Stimulated activated CD4-positive, alpha-beta T cell treated with anti-CD3 and anti-CD28 coated beads, Interleukin-1b, Interleukin-23, amount 100 ng/mL, for 1 hour (primary cell): ENCODE measurements at places on chromosomes 2 and 18.

- no peak for DNase-seq
Observed at GRCh38 chr2:138239902-138240491, 261.6 kb upstream of the SPOPL start.

GRCh38 chr2:60553495-60554073 is at the start of gene BCL11A:
BCL11A (minus strand) TSS chr2:60553654; CDS start chr2:60553270, 384 bp downstream.
- DNase-seq: no peak

- no peak for DNase-seq
Observed at GRCh38 chr2:105085525-105085924, 47.7 kb downstream of the MRPS9 start.

DNA sequence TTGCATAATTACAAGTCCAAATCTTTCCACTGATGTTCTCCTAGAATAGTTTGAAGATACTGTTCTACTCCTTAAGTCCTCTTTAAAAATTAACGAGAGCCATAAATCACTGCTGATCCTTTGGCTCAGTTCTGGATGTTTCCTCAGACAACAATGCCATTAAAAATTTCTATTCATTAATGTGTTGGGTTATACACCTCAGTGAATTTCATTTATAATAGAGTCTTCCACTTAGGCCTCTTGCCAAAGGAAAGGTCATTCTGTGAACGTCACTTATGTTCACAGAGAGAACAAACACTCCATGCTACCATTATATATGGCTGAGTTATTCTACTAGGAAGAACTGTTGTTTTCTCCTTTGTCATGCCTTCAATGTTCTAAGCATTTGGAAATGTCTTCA is 1472.3 kb upstream of the CELF4 start:
- DNase-seq: no peak

- DNase-seq: no peak
Observed at GRCh38 chr2:138390316-138390945, 111.1 kb upstream of the SPOPL start.

- DNase-seq: no peak
Observed at GRCh38 chr2:208648368-208648767, 241.8 kb downstream of the PTH2R start.

- DNase-seq: no peak
Observed at GRCh38 chr2:191178806-191179514, 28.2 kb upstream of the STAT4 start.

GRCh38 chr2:59594671-59595222 is 958.7 kb downstream of the BCL11A start:
- no peak for DNase-seq

DNA sequence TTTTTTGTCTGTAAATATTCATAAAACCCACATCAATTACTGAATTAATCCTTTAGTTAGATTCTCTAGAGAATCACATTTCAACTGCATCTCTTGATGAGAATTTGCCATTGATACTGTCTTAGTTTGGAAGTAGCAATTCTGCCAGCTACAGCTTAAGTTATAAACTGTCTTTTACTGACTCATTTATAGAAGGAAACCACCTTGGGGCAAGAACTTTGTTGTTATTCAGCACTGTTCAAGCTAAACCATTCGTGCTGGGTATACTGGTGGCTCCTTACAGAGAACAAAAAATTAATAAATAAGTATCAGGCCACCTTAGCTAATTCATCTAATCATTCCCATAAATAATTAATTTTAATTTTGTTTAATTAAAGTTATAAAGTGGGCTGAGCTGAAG is 1082.6 kb upstream of the CELF4 start:
- DNase-seq: no peak

DNA sequence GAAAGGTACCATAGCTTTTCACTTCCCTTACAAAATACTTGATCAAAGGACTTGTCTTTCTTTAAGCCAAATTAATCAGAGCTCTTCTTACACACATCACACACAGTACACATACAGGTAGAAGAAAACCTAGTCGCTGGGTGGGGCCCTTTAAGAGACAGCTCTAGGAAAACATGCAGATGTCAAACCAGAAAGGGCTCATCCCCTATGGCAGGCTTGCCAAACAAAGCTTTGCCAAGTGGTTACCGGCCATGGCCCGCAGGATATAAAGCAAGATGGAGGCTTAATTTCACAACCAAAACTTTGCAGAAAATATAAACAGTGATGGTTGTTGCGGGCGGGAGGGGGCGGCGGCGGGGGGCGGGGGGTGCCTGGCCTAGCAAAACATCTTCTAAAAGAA is 2156.0 kb upstream of the PIK3C3 start:
- DNase-seq: no peak

DNA sequence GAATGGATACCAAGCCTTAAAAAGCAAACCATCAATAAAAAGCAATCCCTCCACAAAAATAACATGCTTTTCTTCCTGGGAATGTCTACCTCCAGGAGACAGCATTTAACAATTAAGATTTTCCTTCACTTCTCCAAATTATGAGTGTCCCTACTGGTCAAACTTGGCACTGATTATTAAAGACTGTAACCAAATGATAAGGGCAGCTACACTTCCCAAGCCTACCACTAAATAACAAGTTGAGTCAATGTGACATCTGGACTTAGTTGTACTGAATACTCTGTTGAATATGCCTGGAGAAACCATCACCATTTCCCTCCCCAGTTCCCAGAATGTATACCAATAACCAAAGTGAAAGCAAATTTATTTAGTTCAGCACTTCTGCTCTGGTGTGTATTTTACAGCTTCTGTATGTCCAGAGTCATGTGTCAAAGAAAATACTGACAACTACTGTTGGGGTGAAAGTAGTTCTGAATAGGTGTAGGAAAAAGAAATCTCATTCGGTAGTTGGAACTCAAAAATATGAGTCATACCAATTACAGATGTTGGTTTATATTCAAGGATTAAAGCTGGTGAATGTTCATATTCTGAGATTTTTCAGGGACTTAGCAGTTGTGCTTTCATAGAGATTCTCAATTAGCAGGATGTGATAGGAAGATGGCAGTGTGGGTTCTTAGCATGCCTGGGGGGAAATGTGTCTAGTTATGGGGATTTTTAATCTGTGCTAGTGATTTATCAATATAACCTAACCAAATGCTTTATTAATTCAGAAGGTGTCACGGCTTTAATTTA is 1291.6 kb upstream of the GYPC start:
- no peak for DNase-seq

DNA sequence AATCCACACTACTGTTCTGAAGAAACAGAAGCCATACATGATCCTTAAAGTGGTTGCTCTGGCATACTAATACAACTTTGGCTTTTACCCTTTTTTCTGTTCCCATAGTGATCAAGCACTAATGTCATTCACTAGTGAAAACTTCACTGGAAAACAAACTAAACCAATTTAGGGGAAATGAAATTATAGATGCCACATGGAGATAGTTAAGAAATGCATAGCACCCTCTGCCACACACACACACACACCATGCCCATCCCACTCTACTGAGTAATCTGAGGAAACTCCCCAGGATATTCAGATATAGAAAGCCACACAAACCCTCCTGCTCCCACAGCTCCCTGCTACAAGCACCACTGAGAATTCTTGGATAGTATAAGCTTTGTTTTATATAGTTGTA is 39.1 kb downstream of the SLC3A1 start:
- DNase-seq: no peak

DNA sequence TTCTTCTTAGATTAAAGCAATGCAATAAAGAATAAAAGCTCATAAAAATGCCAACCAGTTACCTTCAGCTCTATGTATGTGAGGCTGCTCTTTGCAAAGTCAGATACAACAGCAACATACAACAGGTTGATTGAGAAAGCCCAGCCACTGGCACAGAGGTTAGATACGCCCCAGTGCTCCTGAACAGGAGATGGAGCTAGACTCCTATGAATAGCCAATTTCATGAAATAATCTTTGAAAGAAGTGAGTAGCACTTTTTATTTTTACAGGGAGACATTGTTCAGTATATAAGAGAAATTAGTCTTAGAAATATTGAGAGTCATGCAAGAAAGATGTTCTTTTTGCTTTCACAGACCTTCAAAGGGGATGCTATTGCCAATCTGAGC is 362.4 kb upstream of the MEX3C start:
- no peak for DNase-seq

GRCh38 chr2:218691234-218691633 is 19.3 kb downstream of the STK36 start:
- no peak for DNase-seq

- peak; percentile 69 for DNase-seq
Observed at GRCh38 chr2:126776692-126777619, 121.0 kb downstream of the GYPC start.

DNA sequence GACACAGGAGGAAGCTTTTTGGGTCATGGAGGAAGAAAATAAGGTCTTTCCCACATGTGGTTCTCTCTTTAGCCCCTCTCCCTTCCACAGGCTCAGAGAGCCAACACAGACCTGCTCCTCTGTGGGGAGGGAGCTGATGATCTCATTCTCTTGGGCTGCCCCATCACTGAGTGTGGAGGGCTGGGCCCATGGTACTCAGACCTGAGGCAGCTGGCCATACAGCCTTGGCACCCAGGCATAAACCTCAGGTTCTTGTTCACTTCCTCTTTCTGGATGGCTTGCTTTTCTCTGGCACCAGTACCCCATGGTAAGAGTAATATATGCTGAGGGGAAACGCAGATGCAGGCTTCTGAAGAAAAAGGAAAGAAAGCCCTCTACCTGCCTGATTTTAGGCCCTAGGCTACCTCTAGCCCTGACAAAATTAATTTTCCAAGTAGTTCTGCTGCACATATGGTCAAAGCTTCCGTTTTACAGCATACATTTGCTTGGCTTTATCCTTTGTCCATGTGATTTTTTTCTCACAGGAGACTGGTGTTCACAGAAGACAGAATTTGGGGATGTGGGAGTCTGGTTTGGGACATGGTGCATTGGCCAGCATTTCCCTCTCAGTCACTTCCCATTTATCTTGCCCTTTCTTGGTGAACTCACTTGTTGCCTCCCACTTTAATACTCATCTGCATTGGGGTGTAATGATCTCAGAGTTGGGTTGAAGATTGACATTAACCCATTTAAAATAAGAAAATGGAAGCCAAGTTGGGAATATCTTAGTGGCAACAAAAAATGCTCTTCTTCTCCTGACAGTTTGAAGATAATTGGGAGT is 11.1 kb downstream of the DHRS9 start:
- no peak for DNase-seq

DNA sequence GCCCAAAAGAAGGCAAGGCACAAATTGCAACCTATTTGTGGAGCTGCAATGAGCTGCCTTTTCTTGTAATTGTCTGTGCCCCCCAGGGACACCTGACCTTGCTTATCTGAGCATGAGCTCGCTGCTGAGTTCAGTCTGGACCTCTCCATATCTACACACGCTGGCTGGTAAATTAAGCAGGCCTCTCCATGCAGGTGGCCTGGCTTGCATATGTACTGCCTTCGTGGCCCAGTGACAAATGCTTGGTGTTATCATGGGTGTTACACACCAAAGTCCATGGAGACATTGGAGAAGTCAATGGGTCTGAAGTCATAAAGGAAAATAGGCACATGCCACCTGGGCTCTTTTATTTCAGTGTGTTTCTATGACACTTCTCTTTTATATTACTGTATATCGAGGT is 121.2 kb downstream of the IRS1 start:
- no peak for DNase-seq

DNA sequence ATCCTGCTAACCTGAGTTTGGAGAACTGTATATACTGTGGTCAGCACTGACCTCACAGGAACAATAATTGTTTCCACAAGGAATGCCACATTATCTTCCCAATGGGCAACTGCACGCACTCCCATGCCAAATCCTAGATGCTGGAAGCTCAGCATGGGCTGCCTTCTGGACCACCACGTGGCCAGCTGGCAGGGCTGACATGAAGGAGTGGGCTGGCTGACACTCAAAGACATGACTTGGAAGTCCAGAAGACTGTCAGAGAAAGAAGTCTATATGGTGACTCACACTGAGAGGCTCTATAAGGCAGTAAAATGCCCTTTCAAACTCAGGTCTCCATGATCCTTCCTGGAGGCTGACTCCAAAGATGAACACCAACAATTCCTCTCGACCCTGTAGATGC is 98.4 kb upstream of the RNF152 start:
- DNase-seq: no peak

- DNase-seq: no peak
Observed at GRCh38 chr2:189236066-189236465, 56.5 kb upstream of the COL5A2 start.

DNA sequence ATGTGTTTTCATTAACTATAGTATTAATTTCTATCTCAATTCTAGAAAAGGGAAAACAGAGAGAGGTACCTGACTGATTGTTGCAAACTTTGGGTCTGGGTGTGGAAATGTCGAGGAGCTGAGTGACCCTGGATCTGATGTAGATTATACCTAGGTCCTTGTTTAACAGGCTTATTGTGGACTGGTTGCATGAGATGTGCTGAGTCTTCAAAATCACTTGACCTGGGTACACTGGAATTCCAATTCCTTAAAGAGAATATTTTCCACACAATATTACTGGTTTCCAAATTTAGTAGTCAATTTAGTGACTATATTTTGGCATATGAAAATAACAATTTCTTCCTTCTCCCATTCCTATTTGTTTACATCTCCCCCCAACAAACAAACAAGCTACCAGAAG is 13.6 kb downstream of the DUSP11 start:
- no peak for DNase-seq

GRCh38 chr2:20314562-20315501 is 35.8 kb downstream of the PUM2 start:
- DNase-seq: no peak

GRCh38 chr2:134149904-134150303 is 104.0 kb upstream of the MGAT5 start:
- DNase-seq: no peak

DNA sequence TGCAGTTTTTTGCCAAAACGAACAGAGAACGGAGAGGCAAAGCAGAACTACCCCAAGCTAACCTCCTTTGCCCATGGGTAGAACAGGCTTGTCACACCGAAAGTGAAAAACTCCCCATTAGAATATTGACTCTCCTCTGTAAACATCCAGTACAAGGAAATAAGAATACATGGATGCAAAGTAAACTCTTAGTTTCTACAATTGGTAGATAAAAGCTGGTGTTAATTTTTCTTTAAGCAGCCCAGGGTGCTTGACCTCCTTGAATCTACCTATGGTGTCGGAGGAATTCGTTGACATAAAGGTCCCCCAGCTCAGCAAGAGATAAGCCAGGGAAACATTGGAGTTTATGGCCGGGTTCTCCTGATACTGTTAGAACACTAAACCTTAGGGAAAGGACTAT is 48.4 kb upstream of the DSG1 start:
- DNase-seq: no peak

GRCh38 chr18:75262511-75262910 is 51.9 kb downstream of the TSHZ1 start:
- no peak for DNase-seq
